ENCODE measurements at places on chromosomes 6 and 20.

DNA sequence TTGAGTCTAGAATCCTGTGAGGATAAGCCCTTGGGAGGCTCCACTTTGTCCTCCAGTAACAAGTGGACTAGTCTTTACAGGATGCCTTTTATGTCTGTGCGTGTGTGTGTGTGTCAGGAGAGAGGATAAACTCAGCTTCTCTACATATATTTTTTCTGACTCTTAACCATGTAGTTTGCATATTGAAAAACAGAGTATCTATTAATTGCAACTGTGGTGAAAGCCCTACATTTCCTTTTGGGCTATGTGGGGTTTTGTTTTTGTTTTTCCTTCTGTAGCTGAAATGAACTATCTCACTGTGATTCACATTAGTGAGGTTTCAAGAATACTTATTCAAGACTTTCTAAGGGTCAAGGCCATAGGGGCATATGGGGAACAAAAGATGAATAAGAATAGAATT, 17.7 kb downstream of the TPBG start:
- DNase-seq, result no peak

DNA sequence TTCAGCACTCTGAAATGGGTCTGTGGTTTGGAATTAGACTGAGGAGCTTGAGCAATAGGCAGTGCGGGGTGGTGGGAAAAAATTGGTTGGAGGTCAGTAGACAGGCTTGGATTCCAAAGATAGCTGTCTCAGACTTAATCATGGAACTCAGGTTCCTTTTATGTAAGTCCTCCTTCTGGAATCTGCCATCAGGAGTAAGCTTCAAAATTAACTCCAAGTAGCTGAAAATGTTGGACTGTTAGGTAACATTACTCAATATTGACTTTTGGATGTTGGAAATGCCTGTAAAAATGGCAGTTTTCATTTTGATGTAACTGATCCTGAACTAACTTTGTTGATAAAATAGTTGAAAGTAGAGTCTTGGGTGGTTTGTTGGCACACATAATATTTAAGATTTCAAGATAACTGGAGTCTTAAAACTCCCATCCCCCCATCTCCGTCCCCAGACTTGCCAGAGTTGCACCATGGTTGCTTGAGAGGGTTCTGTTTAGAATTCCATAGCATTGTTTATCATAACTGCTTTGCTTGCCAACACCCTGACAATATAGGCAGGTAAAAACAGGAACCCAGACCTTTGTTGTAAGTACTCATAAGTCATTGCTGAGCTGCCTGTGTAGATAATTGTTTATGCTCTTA, 83.0 kb downstream of the PHF20 start:
- DNase-seq, result no peak

DNA sequence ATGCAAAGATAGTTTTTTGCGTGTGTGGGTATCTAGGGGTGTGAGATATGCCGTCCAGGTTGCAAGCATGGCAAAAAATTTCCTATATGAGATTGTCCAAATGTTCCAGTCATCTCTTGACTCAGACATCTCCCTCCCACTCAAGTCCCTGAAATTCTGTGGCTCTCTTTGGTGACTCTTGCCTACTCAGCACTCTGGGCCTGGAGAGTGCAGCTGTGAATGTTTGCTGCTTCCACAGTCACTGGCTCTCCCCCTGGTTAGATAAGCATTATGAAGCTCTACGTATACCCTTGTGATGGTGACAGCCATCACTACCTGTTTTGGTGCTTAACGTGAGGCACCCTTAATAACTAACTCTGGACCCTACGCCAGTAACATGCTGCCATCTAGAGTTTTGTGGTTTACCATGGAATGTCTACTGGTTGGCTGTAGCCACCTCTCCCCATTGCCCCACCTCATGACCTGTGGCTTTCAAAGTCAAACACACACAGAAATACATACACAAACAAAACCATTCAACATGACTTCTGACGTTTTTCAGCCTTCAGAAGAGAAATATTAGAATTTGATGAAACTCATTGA, 621.9 kb upstream of the CITED2 start:
- no peak for DNase-seq

- no peak for DNase-seq
Observed at GRCh38 chr6:153207006-153207405, 75.9 kb upstream of the RGS17 start.

DNA sequence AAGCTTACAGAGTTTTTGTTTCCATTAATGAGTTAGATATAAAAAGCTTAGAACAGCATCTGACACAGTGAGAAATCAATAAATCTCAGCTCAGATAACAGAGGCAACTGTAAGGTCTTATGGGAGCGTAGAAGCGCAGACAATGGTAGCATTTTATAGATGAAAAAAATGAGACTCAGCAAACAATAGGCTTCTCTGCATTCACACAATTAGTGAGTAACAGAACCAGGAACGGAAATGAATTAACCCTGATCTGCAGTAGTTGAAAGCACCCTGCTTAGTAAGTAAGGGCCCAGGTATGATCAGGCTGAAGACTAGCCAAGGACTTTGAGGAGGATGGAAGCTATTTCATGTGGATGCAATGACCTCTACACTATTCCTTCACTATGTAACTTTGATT, 147.2 kb upstream of the EYA4 start:
- DNase-seq, result no peak

- DNase-seq, result no peak
Observed at GRCh38 chr20:49846206-49846807, 33.7 kb downstream of the SLC9A8 start.

DNA sequence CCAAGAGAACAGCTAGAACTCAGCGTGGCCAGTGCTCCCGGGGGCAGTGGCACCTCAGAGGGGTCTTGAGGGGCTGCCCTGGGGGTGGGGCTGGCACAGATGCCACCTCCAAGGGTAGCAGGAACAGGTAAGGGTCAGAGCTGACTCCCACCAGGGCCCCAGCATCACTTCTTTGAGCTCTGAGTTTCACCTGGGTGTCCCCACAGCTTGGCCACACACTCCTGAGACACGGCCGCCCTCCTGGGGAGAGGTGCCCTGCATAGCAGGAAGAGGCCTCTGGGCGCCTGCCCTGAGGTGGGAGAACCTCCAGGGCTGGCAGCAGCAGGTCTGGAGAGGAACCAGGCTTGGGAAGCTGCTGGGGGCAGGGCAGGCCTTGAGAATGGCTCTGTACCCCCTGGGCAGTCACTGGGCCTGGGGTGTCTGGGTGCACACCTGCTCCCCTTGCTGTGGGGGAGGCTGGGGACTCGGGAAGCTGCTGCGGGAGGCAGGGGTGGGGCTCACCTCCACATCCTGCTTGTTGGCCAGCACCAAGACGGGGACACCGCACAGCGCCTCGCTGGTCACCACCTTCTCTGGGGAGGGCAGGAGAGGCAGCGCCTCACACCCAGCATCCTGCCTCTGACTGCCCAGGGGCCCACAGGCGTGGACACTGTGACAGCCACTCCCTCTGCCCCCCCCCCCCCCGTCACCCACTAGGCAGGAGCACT, 5.0 kb downstream of the TNFRSF6B start:
- no peak for DNase-seq

GRCh38 chr20:60338556-60338955, 380.3 kb downstream of the CDH26 start:
- DNase-seq, result no peak

DNA sequence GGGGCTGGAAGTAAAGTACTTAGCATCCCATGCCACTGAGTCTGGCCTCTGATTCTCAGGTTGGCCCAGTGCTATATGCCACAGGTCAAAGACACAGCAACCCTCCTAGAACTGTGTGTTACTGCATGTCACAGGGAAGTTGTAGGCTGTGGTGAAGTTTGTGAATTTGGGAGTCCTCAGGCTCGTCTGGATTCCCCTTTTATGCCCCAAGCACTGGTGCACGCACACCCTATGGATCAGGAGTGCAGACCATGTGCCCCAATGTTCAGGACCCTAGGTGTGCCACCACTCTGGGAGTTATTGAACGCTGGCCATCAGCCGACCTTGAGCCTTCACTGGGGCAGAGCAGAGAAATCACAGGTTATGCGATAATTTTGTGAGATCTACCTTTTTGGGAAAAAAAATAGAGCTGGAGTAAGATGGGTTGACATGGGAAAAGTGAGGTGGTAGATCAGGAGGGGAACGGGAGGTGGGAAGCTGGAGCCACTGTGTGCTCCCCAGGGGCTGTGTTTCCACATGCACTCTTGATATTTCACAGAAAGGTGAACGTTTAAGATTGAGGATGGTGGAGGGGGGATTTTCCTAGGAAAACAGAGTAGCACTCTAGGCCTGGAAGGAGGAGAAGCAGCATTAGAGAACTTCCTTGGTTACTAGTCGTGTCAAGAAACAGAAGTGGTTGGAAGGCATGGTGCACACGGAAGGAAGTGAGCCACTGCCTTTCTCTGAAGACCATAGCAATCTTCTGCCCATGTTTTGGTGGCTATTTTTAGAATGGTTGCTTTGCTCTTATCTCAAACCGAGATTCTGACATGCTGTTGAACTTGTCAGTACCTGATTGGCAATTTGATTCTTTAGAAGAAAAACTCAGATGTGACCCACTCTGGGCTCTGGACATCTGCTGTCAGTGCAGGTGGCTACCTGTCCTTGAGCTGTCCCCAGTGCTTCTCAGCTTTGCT, 44.1 kb downstream of the DUSP22 start:
- no peak for DNase-seq

- DNase-seq, result no peak
Observed at GRCh38 chr6:109795994-109796555, 105.0 kb downstream of the FIG4 start.

- DNase-seq, result no peak
Observed at GRCh38 chr6:7545316-7546019, 4.0 kb downstream of the DSP start.

DNA sequence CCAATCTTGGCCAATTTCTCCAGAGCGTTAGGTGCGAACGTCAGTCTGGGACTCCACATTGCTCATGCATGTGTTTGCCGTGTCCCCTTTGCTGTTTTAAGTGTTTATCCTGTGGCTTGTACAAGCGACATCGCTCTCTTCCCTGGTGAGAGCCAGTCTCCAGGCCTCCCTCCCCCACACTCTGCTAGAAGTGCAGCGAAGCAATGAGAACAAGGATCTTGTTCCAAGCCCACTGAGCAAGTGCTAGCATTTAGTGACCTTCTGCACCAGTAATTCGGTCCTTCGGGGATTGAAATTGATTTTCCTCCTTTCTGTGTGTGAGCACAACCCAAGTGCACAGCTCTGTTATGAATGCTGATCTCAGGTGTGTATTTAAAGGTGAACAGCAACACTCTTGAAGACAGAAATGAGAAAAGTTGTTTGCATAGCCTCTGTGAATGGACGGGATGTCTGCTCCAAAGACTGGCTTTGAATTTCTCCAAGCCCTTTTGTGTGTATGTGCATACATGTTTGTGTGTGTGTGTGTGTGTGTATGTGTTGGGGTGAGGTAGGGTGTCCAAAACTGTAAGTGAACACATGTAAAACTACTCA, 29.0 kb downstream of the CD83 start:
- no peak for DNase-seq

GRCh38 chr20:3194617-3195280, 9.7 kb downstream of the DDRGK1 start:
- DNase-seq, result no peak

DNA sequence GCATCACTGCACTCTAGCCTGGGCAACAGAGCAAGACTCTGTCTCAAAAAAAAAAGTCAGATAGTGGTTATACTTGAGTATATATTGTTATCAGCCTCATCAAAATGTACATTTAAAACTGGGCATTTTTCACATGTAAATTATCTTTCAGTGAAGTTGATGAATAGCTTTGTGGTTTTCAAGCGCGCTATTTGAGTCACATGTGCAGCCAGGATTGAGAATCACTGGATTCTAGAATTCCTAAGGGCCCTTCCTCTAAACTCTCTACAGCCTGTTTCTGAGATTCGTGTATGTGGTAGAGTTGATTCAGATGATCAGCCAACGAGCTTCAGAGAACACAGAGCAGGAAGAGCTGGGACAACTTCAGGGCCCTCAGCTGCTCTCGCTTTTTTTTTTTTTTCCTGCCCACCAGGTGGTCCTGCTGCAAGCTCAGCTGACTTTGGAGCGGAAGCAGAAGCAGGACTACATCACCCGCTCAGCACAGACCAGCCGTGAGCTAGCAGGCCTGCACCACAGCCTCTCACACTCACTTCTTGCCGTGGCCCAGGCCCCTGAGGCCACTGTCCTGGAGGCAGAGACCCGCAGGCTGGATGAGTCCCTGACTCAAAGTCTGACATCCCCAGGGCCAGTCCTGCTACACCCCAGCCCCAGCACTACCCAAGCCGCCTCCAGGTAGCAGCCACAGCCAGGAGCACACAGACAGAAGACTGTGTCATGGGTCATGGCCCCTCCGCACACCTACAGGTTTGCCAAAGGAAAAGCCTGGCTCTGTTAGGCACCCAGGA, 18.3 kb downstream of the C20orf173 start:
- no peak for DNase-seq

Data from substantia nigra (tissue), 51 donors.